ENCODE measurements at places on chromosomes 2 and 18.

DNA sequence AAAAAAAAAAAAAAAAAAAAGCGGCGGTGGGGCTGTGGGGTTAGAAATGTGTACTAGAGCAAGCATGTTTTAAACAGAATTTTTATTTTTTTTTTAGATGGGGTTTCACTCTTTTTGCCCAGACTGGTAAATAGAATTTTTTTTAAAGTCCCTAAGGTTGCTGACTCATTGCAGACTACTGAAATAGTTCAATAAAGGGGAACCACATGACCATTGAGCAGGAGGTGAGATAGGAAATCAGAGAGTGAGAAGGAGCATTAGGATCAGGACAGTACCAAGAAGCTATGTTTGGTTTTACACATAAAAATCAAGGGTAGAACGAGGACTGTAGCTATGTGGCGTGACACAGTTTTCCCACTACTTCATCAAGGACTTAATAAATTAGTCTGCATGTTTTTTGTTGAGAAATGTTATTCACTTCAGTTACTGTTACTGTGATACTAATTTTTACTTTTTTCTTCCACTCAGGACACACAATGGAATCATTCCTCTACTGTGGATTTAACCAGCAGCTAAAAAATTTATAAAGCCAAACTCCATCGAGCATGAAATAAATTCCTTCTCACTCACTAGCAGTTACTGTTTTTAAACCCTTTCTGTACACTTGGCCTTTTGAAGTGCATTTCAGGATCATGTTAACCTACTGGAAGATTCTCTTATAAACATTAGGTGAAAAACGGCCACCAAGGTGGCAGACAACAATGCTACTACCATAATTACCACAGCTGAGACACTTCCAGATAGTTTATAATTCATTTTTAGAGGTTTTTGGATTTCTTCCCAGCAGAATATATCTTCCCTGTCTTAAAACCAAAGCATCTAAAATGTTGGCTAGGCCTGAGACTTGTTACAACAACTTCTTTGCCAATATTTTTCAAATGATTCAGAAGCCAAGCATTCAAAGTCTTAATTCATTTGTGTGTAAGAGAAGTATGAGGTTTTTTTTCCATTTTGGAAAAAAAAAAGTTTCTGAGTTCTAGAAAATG is 33.2 kb downstream of the LAMA1 start:
- DNase-seq = no peak

GRCh38 chr18:55850904-55851303 is 262.9 kb upstream of the TCF4 start:
- no peak for DNase-seq

DNA sequence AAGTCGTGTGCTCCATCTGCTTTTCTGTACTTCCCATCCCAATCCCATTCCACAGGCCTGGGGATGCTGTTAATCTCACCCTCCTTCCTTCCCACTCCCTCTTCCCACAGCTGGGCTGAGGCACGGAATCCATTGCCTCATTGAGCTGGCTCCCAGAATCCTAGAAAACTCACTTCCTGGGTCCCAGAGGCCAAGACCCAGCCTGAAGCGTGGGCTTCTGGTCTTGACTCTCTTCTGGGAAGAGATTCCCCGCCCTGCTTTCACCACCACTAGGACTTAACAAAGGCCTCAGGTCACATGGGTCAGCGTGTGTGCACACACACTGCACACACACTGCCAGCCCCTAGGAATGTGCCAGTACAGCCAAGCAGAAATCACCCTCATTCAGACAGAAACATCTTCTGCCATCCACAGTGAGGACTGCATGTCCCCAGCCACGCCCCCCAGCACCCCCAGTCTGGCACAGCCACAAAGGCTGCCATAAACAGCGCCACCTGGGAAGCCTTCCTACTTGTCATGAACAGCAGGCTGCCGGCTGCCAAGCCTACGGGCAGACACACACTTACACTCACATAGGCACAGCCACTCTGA is 165.8 kb downstream of the TNS1 start:
- DNase-seq = no peak

GRCh38 chr2:217733461-217733860 is 269.3 kb downstream of the TNS1 start:
- no peak for DNase-seq

- no peak for DNase-seq
Measured at GRCh38 chr2:12397854-12398253, 318.9 kb upstream of the TRIB2 start.

- no peak for DNase-seq
Measured at GRCh38 chr2:176639671-176640070, 370.4 kb downstream of the MTX2 start.

- DNase-seq = no peak
Measured at GRCh38 chr18:71398531-71398930, 1109.7 kb downstream of the SOCS6 start.

GRCh38 chr2:199207011-199207410 is 250.7 kb downstream of the SATB2 start:
- no peak for DNase-seq

- no peak for DNase-seq
Measured at GRCh38 chr2:23656597-23656973, 270.3 kb downstream of the ATAD2B start.

GRCh38 chr2:151071382-151071781 is 190.3 kb downstream of the RBM43 start:
- DNase-seq = no peak

DNA sequence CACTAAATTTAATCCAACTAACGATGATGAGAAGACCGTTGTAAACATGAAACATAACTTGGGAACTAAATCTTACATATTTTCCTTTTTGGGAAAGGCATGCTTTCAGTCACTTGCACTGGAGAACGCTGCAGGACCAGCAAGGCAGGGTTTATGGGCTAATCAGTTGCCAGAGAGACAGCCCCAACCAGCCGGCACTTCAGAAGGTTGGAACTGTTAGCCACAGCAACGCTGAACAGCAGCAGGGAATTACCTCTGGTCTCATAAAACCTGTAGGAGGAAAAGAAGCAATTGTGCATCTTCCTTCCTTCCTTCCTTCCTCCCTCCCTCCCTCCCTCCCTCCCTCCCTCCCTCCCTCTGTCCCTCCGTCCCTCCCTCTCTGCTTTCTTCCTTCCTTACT is 33.9 kb upstream of the SIX2 start:
- no peak for DNase-seq

DNA sequence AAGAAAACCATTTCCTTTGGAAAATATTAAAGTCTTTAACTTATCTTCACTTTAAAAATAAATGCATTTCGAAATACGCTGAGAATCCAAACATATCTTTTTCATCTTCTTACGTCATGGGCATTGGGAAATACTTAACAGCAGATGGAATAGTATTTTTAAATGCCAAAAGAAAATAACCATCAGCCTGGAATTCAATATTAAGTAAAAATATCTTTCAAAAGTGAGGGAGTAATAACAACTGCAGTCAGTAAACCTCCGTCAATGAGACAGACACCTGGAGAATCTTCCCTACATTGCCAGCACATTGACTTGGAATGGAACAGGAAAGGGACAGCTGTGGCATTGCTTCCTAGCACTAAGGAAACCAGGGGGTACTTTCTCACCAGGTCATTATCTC is 290.4 kb upstream of the TNP1 start:
- no peak for DNase-seq

- no peak for DNase-seq
Measured at GRCh38 chr2:125745514-125745913, 910.4 kb upstream of the GYPC start.

- DNase-seq = no peak
Measured at GRCh38 chr18:50849419-50849821, 29.5 kb upstream of the ME2 start.

DNA sequence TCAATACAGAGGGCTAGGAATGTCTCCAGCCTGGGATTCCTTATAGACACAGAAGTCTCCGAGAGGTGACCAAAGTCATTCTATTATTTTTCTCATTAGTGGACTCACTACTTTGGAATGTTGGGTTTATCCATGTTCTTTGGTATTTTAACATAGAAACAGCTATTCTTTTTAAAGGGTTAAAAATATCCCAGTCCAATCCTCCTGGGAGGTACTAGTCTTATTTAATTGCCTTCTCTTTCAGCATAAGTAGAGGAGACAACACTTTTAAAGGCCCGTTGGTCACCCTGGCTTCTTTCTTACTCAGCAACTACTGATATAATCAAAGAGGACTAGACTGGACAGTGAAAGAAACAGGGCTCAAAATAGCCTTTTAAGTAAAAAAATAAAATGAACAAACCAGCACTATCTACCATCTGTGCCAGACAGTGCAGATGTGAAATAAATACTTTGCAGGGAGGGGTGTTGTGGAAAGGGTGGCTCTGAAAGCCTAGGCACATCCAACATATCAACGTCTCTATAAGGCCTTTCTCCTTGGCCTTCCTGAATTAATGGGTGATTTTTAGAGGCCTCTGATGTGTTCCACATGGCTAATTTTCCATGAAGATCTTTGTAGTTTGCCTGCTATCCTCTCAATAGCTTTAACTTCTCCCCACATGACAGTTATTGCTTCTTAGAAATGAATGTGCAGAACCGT is 334.4 kb upstream of the THUMPD2 start:
- no peak for DNase-seq

GRCh38 chr18:58408665-58409064 is 220.2 kb downstream of the ALPK2 start:
- DNase-seq = no peak

GRCh38 chr18:58069721-58070292 is 25.8 kb downstream of the NEDD4L start:
- no peak for DNase-seq

GRCh38 chr2:141162314-141162713 is 968.5 kb downstream of the LRP1B start:
- no peak for DNase-seq

DNA sequence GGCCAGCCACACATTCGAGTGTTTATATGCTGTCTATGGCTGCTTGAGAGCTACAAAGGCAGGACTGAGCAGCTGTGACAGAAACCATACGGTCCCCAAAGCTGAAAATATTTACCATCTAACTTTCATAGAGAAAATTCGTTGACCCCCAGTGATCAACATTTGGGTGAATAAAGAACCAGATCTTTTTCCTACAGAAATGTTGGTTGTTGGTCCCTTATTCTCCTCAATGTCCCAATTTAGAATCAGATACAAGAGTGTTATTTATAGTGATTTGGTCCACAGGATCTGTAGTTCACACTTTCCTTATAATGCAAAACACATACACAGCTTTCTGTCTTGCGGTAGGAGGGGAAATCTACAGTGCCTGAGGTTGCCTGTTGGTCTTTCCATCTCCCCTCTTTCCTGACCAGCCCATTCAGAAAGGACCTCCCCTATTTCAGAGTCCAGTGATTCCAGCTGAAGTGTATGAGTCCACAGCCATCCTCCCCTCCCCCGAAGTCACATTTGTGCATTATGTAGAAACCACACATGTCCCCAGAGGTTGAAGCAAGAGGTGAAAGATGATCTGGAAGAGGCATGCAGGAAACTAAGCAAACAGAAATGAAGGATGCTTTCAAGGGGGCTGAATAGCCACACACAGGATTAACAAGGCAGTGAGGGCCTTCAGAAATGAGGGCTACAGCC is 61.9 kb downstream of the SPRED2 start:
- DNase-seq = no peak

- DNase-seq = no peak
Measured at GRCh38 chr2:54298514-54298913, 42.5 kb upstream of the TSPYL6 start.

- DNase-seq = no peak
Measured at GRCh38 chr2:172087780-172088244, 2.5 kb downstream of the DLX1 start.

DNA sequence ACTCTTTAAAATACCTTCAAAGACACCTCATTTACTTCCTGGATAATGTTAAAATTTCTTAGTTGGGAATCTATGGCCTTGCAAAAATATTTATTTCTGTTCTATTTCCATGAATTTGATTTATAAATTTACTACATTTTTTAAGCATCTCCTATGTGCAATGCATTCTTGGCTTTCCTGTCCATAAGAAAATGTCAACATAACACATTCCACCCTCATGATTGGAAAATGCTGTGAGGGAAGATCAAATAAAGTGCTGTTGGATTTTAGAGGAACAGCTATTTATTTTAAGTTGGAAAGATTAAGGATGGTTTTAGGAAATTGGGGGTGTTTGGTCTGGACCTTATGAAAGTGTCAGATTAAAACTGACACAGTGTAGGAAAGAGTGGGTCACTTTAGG is 45.4 kb upstream of the MC4R start:
- no peak for DNase-seq

- DNase-seq = no peak
Measured at GRCh38 chr2:159508140-159508539, 108.2 kb downstream of the BAZ2B start.

- DNase-seq = no peak
Measured at GRCh38 chr2:41204315-41204714, 752.4 kb upstream of the SLC8A1 start.

DNA sequence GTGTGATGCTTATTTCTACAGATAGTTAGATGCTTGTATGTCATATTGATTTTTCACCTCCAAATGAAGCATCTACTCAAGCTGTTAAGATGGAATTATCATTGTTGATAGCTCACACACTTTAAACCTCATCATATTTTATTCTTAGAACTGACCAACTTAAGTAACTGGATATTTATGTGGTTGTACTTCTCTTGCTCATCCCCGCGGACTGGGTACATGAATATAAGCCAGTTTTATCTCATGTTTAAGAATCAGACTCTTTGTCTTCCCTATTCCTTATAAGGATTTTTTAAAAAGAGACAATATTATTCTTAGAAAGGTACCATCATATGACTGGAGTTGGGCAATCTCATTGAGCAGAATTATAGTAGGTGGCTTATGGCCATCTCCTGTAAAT is 358.7 kb downstream of the DSC3 start:
- DNase-seq = no peak

DNA sequence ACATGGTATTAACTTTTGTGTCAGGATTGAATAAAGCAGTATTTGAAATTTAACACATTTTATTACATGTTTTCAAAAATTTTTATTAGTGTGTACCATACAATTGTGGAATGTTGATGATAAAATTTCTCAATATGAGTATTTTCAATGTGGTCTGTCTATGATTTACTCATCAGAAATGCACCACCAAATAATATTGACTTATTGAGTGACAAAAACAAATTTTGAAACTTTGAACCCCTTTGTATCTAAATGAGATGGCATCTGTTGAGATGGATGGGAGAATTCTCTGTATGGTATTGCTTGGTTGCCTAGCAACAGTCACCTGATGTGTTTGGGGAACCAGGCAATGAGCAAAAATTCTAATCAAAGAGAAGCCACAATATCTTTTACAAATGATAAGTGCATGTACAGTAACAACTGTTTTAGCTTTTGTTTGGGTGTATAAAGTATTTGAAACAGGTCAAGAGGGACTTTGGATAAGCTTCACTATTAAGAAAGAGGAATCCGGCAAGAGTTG is 400.1 kb downstream of the CCDC85A start:
- no peak for DNase-seq

DNA sequence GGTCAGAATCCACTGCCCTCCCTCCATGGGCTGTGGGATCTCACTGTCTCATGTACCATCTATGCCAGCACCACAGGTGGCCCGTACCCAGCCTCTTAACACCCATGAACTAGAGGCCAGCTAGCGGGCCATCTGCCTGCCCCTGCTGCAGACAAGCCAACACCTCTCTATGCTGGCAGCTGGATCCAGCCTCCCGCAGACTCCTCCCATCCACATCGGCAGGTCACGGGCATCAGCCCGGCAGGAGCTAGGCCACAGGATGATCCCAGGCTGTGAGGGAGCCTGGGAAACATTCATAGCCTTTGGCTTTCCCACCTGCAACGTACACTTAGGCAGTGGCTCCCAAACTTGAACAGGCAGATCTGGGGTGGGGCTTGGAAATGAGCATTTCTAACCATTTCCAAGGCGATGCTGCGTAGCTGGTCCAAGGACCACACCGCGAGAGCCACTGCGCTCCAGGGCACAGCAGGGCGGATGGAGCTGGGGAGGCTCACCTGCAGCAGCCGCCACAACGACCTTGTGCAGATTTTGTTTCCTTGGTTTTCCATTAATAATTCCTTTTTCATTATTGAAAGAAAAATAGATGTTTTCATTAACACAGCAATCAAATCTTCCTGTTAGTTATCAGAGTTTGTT is 114.7 kb downstream of the KCNF1 start:
- no peak for DNase-seq
